ENCODE measurements at places on chromosomes 4 and X. TPM values are rescaled to one million over a fixed set of nuclear protein-coding genes. Genes with fewer than 3 reads are reported as not detected.
A peak's percentile ranks its signal among the peaks of the same experiment; 100 is the strongest.

- no peak for DNase-seq
Observed at GRCh38 chrX:154483325-154483724, 3.1 kb downstream of the UBL4A start.

DNA sequence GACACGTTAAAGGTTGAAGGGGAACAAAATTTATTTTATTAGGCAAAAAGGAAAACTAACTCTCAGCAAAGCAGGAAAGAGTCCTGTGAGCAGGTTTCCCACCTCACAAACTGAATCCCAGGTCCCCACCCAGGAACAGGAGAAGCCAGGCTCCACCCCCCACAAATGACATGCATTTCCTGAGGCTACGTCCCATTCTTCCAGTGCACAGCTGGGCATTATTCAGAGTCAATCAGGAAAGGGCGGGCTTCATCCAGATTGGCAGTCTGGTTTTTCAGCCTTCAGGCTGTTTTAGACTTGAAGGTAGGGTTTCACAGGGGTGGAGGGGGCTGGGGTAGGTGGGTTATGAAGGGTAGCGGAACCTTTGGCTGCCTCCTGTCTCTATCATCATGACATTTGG, 11.9 kb upstream of the ASIC5 start:
- DNase-seq, result no peak

DNA sequence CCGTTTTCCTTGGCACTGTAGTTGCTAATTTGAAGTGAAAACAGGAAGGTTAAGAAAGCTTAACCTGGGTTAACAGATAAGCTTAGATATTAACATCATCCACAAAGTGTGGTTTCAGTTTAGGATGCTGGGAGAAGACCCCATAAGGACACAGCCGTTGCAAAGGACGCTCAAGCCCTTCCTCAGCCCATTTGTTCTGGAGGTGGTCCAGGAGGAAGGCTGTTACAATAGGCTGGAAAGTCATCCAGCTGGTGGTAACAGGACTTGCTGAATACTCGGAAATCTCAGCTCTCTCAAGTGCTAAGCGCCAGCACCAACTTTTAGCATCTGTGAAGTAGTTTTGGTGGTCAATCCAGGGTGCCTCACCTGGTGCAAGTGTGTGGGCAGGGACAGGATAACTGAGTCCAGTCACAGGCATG, 14.2 kb downstream of the CHST7 start:
- DNase-seq, result no peak

GRCh38 chr4:15906020-15906443, 32.5 kb downstream of the FGFBP1 start:
- peak; percentile 32 for DNase-seq

GRCh38 chr4:55722132-55722531, 86.0 kb upstream of the NMU start:
- no peak for DNase-seq

Gene MAGEC1
- not detected for total RNA-seq

DNA sequence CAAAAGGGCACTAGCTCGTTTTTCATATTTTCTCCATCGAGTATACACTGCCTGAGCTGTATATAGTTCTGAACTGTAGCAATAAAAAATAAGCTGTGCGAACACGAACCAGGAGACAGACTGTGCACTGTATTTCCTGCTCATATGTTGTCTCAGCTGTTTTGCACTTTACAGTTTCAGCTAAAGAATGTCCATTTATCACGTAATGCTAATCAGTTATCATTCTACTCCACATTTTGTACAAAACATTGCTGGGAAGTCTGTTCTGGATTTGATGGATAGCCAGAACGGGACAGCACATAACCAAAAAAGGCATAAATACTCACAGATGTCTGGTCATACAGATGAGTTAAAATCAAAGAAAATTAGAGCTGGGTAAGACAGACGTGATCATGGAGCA, 315.5 kb upstream of the ADGRL3 start:
- DNase-seq, result no peak
